ENCODE measurements at places on chromosomes 6 and 20.
A peak's percentile ranks its signal among the peaks of the same experiment; 100 is the strongest.

DNA sequence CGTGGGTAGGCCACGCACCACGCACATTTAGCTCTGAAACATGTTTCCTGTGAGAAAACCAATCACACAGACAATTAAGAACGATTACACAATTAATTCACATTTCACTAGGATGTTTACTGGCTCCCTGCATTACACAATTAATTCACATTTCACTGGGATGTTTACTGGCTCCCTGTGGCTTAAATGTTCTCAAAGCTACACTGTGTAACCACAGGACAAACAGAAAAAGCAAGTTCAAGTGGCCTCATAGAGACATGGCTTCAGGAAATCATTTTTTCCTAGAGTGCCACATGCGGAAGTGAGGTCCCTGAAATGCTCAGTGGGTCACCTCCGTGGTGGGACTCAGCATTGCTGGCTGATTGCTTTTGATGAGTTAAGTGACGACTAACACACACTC, 61.7 kb upstream of the XRN2 start:
- no peak overlapping the region for H3K4me3 ChIP-seq
- H3K4me1 ChIP-seq = no peaks in the 10 kb centered on the region
- H3K36me3 ChIP-seq = no peaks in the 10 kb centered on the region
- no peak overlapping the region for H3K27ac ChIP-seq
- H3K27me3 ChIP-seq = no peaks in the 10 kb centered on the region
- no peak for DNase-seq

DNA sequence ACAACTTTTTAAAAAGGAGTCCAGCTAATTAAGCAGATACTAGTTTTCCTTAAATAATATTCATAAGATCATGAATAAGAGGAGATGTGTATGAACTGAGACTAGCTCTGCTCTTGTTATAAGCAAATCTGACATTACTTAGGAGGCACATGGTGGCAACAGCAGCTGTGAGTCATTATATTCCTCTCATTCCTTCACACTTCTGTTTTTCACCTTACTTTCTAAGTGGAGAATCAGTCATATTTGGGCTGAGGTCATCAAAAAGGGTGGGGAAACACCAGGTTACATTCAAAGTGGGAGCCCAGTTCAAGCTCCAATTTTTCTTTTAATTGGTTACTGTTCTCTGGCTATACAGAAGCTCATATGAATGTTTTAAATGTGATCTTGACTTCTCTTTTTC, 6.0 kb upstream of the RIPPLY2 start:
- H3K27ac ChIP-seq = no peak overlapping the region
- H3K36me3 ChIP-seq = no peaks in the 10 kb centered on the region
- DNase-seq = no peak
- no peaks in the 10 kb centered on the region for H3K27me3 ChIP-seq
- H3K4me1 ChIP-seq = no peaks in the 10 kb centered on the region

- no peaks in the 10 kb centered on the region for H3K27me3 ChIP-seq
- no peak overlapping the region for H3K4me3 ChIP-seq
- H3K4me1 ChIP-seq = peaks cover 11% of the 10 kb centered on the region
- peak; percentile 28 for DNase-seq
- H3K36me3 ChIP-seq = no peaks in the 10 kb centered on the region
Measured at GRCh38 chr6:13302751-13303667, 25.3 kb downstream of the TBC1D7 start.

DNA sequence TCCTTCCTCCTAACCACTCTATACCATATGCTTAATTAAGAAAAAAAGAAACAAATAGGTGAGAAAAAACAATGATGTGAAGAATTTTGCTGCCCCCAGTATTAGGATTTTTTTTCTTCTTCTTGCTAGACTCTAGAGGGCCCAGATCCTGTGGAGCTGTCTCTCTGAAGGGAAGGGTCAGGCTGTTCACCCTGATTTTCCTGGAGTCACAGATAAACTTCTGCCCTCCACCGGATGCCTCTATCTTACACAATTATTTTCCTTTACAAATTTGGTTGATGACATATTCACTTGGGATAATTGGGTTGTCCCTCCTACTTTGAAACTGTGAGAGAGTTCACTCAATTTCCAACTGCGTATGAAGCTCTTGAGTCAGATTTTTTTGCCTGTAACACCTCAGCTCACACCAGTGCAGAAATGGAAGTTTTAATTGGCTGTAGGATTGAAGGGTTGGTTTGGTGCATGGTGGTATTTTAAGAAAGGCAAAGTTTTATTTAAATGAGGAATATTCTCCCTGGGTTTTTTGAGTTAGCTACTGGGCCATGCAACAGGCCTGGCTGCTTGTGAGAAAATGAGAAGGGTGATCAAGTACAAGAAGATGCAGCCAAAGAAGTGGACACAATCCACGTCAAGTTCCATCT, 73.7 kb upstream of the ESR1 start:
- H3K4me1 ChIP-seq = peaks cover 2% of the 10 kb centered on the region
- H3K27ac ChIP-seq = no peak overlapping the region
- no peak overlapping the region for H3K4me3 ChIP-seq
- no peaks in the 10 kb centered on the region for H3K27me3 ChIP-seq
- no peaks in the 10 kb centered on the region for H3K36me3 ChIP-seq
- no peak for DNase-seq

GRCh38 chr6:166387642-166388289, 5.0 kb upstream of the MPC1 start:
- no peak overlapping the region for H3K27ac ChIP-seq
- no peak for DNase-seq
- no peak overlapping the region for H3K4me3 ChIP-seq
- H3K27me3 ChIP-seq = no peaks in the 10 kb centered on the region
- H3K36me3 ChIP-seq = no peaks in the 10 kb centered on the region

DNA sequence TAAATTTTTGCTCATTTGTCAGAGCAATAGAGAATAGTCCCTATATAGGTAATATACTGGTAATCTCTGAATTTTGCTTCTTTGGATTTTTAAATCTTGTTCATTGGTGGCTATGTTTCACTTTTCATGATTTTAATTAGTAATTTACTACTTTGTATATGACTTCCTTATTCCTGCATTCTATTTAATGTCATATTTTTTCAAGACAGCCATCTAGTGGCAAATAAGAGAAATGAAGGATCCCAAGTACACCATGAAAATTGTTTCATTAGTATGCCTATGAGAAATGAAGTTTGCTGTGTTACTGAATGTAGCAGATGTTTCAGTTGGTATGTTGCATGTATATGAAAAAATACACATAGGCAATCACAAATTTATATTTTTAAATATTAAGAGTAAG, 82.4 kb downstream of the ZNF292 start:
- DNase-seq = no peak
- H3K4me1 ChIP-seq = peaks cover 1% of the 10 kb centered on the region
- no peak overlapping the region for H3K4me3 ChIP-seq
- H3K27me3 ChIP-seq = no peaks in the 10 kb centered on the region

- no peak overlapping the region for H3K4me3 ChIP-seq
- no peak overlapping the region for H3K27ac ChIP-seq
- H3K27me3 ChIP-seq = no peaks in the 10 kb centered on the region
- no peaks in the 10 kb centered on the region for H3K36me3 ChIP-seq
Measured at GRCh38 chr6:12169377-12169776, 120.8 kb upstream of the EDN1 start.

Data from ovary (tissue), 10 donors.